ENCODE measurements at places on chromosomes 5 and 9.

- peak; percentile 37 for DNase-seq
These were observed 7.2 kb upstream of the KLHL3 start for GRCh38 chr5:137743031-137743640.

- DNase-seq, result no peak
These were observed 222.8 kb downstream of the HSPA4 start for GRCh38 chr5:133274597-133274935.

DNA sequence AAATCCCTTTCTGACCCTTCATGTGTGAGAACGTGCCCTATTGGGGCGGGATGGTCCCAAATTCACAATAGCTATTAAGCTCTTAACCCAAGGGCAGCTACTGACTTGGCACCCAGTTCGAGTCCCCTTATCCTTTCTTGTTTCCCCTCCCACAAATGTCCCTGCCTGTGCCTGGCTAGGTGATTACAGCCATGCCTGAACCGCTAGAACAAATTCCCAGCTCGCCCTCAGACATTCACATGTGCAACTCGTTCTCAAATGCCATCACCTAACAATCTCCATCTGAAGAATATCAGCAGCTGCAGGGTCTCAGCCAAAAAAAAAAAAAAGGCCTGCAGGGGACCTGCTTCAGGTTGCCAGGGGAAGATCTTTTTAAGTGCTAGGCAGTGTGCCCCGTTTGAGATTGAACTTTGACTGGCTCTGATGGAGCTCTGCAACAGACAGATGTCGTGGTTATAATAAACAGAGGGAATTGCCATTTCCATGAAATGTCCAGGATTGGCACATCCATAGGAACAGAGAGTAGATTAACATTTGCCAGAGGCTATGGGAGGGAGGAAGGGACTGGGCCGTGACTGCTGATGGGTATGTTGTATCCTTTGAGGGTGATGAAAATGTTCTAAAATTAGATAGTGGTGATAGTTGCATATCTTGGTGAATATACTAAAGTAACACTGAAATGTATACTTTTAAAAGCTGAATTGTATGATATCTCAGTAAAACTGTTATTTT lies 347.2 kb upstream of the WWC1 start:
- DNase-seq, result no peak

GRCh38 chr5:127739807-127740384 lies 36.7 kb downstream of the CCDC192 start:
- DNase-seq, result no peak

DNA sequence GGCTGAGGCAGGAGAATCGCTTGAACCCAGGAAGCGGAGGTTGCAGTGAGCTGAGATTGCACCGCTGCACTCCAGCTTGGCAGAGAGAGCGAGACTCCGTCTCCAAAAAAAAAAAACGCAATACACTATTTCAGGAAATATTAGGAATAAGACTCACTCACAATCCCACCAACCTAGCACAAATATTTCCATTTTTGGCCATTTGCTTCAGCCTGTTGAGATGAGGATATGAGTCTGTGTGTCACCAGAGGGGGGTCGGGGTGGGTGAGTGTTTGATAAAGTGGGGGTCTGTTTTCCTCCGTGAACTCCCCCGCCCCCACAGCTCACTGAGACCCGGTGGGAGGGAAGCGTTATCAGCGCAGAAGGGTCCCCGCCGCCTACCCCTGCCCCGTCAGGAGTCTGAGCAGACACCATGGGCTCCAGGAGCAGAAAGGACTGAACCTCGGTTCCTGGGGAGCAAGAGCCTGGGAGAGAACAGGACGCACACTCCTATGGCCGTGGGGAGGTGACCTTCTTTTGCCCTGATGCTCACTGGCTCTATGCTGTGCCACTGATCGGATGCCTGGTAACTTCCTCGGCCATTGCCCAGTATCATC lies 153.8 kb upstream of the PHYKPL start:
- no peak for DNase-seq

DNA sequence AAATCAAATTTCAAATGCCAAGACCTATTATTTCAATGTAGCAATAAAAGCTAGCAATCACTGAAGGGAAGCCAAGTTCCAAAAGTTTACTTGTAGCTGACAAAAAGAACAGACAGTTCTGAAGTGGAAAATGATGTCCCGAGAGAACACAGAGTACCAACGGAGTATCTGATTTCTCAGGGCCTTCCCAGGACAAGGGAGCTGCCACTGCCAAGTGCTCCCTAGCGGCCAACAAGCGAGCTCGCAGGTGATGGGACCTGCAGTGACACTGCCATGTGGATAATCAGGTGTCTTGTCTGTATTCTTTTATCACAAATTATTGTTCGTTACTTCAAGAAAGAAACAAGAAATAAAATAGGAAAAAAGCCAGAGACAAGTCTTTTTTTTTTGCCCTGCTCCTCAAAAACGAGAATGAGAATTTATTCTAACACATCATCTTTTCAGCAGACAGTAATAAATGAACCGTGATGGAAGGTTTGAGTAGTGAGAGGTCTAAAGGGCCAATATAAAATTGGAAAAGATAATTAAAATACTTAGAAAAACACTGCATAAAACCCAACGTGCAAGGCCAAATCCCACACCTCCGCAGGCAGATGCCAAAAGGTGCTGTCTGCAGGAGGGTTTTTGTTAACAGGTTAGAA lies 159.4 kb downstream of the MYO10 start:
- no peak for DNase-seq

- no peak for DNase-seq
These were observed 246.9 kb upstream of the GAS1 start for GRCh38 chr9:87193925-87194868.

DNA sequence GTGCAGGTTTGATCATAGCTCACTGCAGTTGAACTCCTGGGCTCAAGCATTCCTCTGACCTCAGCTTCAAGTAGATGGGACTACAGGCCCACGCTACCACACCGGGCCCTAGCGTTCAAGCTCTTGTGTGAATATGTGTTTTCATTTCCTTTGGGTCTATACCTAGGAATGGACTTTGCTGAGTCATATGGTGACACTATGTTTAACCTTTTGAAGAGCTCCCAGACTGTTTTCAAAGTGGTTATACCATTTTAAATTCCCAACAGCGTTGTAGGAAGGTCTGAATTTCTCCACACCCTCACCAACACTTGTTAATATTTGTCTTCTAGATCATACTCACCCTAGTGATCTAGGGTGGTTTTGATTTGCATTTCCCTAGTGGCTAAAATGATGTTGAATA lies 33.5 kb downstream of the FAF2 start:
- no peak for DNase-seq

- peak; percentile 59 for DNase-seq
These were observed 752 bp downstream of the CCNJL start for GRCh38 chr5:160311491-160312133.

DNA sequence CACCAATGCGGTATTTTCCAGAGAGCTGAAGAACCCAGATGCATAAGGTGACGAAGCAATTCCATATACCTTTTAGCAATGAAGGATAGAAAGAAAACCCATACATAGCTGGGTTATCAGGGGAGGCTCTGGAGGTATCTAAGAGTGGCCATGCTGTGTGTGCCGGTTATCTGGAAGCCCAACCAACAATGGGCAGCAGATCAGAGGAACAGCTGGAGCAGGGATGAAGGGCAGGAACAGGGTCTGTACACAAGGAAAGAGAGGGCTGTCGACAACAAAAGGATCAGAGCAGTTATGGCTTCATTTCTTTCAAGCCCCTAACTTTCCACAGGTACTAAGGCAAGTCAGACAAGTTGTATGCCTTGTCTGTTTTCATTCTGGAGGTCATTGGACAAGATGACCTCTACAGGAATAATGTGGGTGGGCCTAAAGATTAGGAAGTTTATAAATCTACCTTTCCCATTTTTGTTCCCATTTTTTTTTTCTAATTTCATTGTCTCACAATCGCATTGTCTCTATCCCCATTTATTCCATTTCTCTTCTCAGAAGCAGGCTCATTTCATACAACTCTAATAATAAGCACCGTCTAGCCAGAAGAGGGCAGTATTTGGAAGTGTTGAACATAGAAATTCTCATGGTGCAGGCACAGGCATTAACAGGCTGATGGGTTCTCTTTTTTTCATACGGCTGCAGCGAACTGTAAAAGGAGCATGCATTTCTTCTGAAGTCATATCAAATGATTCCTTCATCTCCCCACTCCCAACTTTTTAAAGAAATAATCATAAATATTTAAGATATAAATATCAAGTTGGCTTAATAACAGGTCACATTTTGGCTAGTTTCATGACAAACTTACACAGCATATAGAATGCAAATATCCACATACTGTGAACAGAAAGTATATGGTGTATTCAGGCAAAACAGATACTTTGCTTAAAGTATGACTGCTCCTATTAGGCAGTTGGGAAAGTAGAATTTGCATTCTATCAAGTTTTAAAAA lies 63.5 kb downstream of the ZNF474 start:
- no peak for DNase-seq

DNA sequence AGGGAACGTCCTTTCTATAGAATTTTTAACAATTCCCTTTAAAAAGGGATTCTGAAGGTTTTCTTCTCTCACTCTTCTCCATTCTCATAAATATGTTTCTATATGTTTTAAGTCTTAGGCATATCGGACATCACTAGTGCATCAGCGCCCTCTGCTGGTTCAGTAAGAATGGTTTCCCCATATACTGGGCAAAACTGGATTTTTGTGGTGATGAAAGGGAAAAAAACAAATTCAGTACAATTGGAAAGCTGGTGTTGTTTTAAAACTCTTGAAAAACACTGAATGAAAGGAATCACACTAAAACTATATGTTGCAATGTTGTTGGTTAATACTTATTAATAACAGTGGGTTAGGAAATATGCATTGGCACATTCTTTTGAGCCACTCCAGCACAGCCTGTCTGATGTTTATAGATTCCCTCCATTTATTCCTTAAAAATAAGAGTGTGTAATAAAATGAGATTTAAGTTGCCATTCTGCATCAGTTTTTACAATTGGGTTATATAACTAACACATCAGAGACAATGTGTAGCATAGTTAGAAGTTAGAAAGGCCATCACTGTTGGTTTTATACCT lies 15.8 kb downstream of the CWC27 start:
- peak; percentile 66 for DNase-seq

DNA sequence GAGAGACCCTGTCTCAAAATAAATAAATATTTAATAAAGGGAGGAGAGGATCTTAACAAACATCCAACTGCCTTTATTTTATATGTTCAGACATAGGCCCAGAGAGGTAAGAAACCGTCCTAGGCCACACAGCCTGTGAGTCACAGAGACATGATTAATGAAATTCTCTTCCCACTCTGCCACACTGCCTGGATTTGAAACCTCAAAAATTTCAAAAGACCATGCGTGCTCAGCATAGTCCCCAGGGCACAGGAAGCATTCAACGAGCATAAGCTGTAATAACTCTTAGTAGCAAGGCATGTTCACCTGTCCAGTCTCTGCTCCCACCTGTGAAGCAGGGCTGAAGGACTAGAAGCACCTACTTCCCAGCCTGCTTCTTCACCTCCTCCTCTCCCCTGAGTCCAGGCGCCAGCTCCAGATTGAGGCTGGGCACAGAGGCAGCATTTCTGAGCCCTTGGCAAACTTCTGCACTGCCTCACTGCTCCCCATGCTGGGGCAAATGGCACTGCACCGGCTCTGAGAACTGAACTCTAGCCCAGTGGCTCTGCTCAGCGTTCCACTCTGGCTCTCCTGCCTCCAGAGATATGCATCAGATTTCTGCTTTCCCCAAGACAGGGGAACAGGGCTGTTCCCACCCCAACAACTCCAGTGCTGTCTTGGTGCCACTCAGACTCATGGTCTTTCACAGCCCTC lies 1.1 kb downstream of the FAT2 start:
- no peak for DNase-seq

DNA sequence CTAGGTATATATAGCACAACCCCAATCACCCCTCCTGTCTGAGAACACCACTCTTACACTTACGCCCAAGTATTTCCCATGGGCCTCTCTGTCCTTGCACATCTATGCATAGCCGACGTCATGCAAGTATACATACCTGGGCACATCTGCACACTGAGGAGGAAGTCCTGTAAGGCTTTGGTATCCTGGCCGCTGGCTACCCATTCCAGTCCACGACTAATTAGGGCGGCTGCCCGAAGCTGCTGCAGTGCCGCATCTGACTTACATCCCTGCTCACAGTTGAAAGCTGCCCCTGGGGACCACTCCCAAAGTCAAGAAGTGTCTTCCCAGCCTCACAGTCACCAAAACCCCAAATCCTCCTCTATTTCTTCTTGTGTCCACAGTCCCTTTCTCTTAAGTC lies 2.4 kb upstream of the VCP start:
- DNase-seq, result no peak

DNA sequence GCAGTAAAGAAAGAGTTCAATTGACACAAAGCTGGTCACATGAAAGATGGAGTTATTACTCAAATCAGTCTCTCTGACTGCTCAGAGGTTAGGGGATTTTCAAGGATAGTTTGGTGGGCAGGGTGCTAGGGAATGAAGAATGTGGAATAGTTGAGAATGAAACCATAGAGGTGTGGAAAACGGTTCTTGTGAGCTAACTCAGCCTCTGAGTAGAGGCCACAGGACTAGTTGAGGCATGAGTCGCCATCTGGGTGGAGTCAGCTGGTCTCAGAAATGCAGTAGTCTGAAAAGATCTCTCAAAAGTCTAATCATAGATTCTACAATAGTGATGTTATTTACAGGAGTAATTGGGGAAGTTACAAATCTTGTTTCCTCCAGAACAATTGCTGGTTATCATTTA lies 178.9 kb upstream of the SPEF2 start:
- no peak for DNase-seq

DNA sequence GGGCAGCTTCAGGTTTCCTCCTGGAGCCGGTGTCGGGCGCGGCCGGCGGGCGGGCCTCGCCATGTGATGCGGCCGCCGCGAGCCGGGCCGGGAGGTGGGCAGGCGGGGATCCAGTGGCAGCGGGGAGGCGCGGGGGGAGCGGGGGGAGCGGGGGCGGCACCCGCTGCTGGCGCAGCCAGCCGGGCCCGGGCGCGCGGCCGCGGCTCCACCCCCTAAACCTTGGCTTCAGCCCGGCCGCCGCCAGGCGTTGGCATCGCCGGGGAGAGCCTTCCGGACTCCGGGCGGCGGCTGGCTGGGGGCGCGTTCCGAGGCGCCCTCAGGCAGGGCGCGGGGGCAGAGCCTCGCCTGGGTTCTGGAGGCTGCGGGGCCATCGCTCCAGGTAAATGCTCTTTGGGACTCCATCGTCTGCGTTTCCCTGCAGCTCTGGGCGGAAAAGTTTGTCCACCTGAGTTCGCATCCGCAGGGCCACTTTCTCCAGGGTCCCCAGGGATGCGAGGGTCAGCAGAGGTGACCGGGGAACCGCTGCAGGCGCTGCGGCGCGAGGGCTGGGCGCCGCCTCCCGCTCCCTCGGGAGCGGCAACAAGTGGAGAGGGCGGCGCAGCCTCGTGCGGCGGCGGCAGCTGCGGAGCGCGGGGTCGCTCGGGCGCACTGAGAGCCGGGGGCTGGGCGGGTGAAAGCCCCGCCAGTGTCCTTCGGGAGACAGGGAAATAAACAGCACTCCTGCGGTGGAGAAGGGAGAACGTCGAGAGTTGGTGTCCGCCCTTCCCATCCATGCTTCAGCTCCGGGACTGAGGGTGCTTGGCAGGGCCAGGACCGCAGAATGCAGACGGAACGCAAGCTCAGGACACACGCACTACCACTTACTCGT lies at the start of gene ARHGEF28:
Gene ARHGEF28 (plus strand): TSS at position 253 of the 868 bp plus-strand sequence. CDS start 58,656 bp downstream, outside the sequence.
- peak; percentile 70 for DNase-seq

GRCh38 chr9:83327750-83328622 lies 210.2 kb downstream of the FRMD3 start:
- no peak for DNase-seq

All from ovary (tissue), 10 donors.